Effector memory CD4-positive, alpha-beta T cell (primary cell): ENCODE measurements at places on chromosomes 1 and 21.
A peak's percentile ranks its signal among the peaks of the same experiment; 100 is the strongest.

DNA sequence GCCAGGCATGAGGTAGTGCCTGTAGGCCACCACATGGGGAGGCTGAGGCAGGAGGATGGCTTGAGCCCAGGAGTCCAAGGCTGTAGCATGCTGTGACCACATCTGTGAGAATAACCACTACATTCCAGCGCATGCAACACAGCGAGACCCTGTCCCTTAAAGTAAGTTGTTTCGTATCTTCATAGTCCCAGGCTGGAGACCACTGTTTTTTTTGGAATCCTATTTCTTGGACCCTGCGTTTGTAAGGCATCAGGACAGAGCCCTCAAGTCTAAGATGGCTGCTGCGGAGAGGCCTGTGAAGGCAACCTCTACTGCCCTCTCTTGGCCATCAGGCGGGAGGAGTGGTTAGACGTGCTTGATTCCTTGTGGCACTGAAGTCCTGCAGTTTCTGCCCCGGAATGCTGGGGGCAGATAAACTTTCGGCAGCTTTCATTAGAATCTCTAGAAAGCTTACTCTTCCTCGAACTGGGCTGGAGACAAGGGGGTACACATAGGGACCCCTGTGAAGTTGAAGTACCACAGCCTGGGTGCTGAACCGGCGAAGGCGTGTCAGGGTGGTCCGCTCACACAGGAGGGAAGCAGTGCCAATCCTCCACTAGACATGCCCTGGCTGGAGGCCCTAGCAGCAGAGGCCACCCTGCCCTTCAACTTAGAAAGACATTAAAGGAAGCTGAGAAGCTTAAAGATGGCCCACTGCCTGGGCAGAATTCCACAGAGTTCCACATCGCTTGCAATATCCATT, 36.6 kb downstream of the RABIF start:
- DNase-seq = no peak

GRCh38 chr1:179231923-179232322, 2.4 kb upstream of the ABL2 start:
- DNase-seq = no peak

GRCh38 chr1:48670234-48671020, 106.3 kb downstream of the BEND5 start:
- no peak for DNase-seq

DNA sequence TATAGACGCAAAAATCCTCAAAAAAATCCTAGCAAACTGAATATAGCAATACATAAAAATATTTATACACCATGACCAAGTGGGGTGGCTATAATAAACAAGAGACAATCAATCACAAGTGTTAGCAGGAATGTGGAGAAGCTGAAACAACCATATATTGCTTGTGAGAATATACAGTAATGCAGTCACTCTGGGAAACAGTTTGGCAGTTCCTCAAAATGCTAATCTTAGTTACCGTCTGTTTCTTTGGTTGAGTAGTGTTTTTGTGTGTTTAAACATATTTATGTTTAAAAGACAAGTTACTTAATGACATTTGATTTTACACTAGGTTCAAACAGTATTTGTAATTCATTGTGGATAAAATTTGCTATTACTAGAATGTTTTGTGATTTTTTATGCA, 792.0 kb downstream of the LTN1 start:
- DNase-seq = no peak

DNA sequence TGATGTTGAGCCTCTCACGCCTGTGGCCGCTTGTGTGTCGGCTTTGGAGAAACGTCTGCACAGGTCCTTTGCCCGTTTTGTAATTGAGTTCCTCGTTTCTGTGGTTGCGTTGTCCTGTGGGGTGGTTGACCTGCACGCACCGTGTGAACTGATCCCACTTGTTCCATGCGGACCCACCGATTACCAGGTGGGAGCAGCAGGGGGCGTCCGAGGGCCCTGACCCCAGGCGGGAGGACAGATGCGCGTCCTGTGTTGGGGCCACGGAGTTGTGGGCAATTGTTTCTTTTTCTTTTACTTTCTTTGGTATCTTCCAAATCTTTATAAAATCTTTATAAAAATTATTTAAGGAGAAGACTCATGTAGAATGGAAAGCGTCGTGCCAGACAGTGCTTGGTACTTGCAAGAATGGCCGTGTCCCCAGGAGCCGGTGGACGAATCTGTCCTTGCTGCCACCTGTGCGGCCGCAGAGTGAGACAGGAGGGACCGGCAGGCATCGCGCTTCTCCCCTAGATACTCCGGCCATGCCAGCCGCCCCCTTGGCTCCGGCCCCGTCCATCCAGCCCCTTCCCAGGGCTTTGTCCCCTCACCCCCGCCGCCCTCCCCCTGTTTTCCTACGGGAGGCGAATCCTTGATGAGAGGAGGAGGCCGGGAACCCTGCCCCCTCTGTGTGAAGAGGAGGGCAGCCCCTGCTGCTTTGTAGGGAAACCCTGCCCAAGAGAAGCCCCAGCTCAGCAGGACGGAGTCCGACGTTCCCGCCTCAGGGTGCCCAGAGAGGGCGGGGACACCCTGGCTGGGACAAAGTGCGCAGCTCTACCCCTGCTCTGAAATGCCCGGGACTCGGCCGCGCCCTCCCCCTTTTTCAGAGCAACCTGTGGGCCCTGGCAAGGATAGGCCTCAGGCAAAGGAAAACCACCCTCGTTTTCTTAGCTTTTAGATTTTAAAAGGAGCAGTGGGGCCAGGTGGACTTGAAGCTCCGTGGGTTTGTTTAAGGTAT, 41.7 kb downstream of the PRKCZ start:
- peak; percentile 25 for DNase-seq

GRCh38 chr1:213315571-213315970, 264.5 kb downstream of the RPS6KC1 start:
- DNase-seq = no peak

DNA sequence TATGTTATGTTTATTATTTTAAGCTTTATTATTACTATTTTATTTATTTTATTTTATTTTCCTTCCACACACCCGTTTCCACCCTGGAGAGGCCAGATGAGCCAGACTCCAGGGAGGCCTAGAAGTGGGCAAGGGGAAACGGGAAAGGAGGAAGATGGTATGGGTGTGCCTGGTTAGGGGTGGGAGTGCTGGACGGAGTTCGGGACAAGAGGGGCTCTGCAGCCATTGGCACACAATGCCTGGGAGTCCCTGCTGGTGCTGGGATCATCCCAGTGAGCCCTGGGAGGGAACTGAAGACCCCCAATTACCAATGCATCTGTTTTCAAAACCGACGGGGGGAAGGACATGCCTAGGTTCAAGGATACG, 468 bp upstream of the MX1 start:
- DNase-seq = no peak

GRCh38 chr1:62436039-62436465, 797 bp upstream of the USP1 start:
- DNase-seq = no peak

GRCh38 chr21:43731891-43732711, 13.2 kb downstream of the PDXK start:
- DNase-seq = no peak
